ENCODE measurements at places on chromosomes 12 and 14.

DNA sequence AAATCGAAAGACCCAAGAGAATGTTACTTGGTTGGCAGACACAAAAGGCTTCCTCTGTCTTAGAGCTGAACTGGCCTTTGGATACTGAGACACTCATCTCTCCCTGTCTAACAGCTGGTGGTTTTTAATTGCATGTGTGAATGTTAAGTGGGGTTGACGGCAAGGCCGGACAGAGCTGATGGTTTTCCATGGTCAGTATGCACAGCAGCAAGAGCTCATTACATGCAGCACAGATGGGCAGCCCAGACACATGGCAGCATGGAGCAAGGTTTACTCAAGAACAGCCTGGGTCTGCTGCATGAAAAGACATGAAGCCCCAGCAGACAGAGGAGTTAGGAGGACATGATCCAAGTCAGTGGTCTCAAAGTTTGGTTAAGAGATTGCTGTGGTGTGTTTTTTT lies 27.8 kb upstream of the CACNA2D4 start:
- no peak for DNase-seq

GRCh38 chr12:85138833-85139232 lies 102.7 kb downstream of the LRRIQ1 start:
- no peak for DNase-seq

GRCh38 chr12:121579981-121580868 lies 598 bp downstream of the KDM2B start:
- DNase-seq = peak; percentile 67

GRCh38 chr12:55619354-55620138 lies 17.1 kb upstream of the OR10P1 start:
- peak; percentile 32 for DNase-seq

GRCh38 chr14:69259527-69260189 lies at the start of gene GALNT16:
TSS of gene GALNT16 (plus strand) at chr14:69260158. CDS start at chr14:69260291, 133 bp downstream.
- peak; percentile 75 for DNase-seq

- DNase-seq = no peak
These were observed 3.5 kb downstream of the TGFB3 start for GRCh38 chr14:75978249-75978731.

GRCh38 chr12:116703214-116703795 lies 34.6 kb downstream of the SPRING1 start:
- peak; percentile 49 for DNase-seq

DNA sequence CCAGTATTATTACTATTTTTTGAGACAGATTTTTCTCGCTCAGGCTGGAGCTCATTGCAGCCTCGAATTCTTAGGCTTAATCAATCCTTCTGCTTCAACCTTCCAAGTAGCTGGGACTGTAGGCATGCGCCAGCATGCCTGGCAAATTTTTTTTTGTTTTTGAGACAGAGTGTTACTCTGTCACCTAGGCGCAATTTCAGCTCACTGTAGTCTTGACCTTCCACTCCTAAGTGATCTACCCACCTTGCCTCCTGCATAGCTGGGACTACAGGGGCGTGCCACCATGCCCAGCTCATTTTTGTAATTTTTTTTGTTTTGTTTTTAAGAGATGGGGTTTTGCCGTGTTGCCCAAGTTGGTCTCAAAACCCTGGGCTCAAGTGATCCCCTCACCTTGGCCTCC lies 15.2 kb downstream of the ERC1 start:
- DNase-seq = no peak

DNA sequence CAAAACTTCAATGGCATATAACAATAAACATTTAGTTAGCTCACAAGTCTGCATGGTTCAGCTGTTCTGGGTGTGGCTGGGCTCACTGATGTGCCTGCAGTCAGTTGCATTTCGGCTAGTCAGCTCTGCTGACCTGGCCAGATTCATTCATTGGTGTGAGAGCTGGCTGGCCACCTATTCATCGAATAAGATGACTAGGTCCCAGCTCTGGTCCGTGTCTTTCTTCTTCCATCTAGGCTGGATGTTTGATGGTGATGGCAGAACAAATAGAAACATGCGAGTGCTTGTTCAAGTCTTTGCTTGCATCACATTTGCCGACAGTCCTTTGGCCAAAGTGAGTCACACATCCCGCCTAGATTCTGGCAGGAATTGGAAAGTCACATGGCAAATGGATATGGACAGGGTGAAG lies 203.3 kb upstream of the CRY1 start:
- no peak for DNase-seq

DNA sequence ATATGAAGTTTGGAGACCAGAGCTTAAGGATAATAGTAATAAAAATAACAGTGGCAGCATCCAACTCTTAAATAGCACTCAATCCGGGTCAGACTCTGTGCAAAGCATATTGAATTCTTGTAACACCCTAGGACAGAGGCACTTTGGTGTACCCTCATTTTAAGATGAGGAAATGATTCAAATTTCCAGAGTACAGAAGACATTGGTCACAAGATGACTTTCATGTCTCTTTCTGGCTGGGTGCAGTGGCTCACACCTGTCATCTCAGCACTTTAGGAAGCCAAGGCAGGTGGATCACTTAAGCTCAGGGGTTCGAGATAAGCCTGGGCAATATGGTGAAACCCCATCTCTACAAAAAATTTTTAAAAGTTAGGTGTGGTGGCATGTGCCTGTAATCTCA lies 235.8 kb downstream of the SLC15A4 start:
- DNase-seq = no peak

DNA sequence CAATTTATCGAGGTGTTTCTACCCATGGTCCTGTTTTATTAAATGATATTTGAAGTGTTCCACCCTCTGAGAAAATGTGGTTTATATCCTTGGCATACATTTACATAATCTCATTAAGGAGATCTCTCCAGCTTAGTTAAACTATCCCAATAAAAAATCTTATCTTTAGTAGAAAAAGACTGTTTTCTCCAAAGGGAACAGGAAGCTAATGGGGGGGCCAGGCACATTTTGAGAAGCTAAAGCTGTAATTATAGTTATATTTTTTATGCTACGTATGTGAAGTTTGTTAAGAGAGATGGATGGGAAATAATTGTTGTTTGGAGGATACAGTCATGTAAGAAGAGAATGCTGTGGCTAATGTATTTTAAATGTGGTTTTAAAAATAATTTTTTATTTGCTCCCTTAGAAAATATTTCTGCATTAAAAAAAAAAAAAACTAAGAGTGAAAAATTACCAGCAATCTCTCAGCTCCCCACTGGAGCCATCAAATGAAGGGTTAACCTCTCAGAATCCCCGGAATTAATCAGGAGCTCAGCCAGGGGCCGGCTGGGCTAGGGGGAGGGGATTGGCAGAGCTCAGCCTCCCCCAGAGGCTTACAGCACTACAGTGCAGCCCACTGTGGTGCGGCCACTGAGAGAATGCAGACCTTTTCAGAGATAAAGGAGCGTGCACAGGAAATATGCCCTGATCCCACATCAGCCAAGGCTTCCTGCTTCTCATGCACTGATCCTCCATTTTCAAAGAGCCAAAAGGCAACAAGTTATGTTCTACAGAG lies 185.8 kb downstream of the EGLN3 start:
- DNase-seq = no peak

DNA sequence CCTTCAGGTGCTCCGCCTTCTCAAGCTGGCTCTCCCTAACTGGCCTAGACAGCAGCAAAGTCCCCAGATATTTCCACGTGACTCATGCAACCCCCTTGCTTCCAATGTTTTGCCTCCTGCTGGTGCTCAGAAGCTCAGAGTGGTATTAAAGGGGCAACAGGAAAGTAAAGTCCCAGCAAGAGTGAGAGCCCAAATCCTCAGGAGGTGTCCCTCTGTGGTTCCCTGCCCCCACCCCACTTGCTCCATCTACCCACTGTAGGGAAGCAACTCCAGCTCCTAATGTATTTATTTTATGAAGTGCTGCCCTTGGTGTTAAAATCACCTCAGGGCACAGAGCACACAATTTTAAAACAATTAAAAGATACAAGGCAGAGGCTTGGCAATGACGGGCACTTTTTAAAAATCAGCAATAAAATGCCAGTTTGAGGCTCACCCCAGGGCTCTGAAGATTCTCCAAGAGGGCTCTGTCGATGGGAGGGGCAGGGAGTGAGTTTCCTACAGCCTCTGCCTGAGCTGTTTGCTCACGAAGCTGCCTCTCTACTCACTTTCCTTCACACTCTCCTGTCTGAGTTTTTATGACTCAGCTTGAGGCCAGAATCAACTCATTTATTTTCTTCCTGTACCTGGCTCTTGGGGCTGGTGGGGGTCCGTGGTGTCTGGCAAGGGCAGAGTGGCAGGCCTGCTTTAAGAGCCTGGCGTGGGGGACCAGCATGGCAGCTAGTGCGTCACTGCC lies 81.9 kb upstream of the MAX start:
- no peak for DNase-seq

DNA sequence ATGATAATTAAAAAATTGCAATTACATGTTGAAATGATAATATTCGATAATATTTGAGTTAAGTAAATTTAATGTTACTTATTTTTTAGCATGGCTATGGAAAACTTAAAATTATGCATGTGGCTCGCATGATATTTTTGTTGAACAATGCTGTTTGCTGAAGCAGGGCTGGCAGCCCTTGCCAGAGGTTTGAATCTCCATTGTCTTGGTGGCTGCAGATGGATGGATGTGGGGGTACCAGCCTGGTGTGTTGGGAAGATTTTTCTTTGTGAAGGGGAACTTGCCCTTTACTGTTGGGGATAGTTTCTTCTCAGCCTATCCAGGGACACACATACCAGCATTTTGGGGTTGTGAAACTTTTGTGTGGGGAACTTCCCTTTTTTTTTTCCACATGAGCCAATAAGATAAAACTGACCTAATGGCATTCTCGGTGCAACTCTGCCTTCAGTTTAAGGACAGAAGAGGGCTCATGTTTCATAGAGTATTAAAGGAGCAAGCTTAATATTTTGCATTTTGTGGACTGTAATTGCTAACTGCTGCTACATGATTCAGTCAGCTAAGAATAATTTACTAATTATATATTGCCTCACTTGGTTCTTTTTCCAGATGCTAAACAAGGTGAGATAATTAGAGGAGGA lies 8.8 kb downstream of the RASSF3 start:
- no peak for DNase-seq

DNA sequence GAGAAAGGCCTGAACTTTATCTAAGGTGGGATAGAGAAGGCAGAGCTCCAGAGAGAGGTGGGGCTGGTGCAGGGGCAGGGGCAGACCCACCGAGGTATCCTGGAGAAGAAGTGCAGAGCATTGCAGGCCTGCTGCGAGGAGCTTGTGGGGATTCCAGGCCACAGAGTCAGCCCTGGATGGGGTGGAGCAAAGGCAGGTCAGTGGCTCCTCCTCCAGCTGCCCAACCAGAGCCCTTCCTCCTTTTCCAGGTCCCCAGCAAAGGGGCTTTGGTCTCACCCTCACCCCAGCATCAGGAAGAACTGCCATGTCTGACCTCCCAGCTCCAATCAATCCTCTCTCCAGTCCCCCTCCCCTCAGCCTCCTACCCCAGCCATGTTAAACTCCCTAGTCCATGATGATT lies 19.8 kb upstream of the ZNF740 start:
- DNase-seq = no peak

GRCh38 chr14:100065111-100065871 lies at the start of gene EVL:
TSS of gene EVL (plus strand) at chr14:100065422. CDS start at chr14:100065501, 79 bp downstream.
- no peak for DNase-seq

GRCh38 chr12:40194846-40195245 lies 30.0 kb upstream of the LRRK2 start:
- no peak for DNase-seq

DNA sequence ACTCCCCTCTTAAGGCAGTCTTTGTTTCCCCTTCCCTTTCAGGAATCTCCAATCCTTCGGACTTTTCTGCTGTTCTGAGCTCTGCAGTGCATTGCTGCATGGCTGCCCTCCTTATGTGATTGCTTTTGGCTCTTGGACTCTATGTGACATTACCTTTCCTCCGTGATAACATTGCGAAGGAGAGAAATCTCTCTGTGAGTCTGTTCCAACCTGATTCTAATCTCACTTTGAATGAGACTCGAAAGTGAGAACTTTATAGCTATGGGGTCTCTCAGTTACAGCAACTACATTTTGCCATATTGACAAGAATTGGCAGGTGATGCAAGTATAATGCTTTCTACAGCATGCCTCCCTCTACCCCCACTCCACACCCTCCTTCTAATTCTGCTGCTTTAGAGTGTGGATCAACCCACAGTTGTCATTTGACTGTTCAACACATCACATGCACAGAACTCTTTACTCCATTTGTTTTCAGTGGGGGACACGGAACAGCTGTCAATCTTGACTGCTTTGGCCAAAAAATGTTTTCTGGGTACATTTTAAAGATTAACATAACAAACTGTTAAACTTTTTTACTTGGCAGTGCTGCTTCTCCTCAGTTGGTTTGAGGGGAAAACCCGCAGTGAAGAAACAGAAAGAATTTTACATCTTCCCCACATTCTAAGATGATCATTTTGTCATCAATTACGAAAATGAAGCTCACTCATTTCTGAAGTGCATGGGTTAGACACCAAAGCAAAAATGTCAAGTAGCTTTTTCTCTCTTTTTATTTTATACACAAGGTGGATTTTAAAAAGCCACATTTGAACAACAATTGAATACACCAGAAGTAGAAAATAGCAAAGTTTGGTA lies 125.5 kb upstream of the RMST start:
- DNase-seq = no peak

DNA sequence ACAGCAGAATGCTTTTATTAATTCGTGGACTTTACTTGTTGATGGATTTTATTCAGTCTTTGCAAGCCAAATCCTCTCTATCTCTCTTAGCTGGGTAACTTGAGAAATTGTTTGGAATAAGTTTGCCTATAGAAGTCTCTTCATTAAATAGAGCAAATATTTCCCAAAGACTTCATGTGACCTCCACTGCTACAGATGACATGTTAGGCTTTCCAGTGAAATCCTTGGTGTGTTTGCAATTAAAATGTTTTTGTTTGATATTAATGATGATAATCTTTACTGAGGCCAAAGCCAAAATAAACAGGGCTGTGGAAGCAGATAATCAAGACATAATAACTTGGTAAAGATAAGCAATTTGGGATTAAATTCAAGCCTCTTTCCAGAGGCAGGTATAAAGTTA lies 4.4 kb downstream of the MYF6 start:
- DNase-seq = no peak

DNA sequence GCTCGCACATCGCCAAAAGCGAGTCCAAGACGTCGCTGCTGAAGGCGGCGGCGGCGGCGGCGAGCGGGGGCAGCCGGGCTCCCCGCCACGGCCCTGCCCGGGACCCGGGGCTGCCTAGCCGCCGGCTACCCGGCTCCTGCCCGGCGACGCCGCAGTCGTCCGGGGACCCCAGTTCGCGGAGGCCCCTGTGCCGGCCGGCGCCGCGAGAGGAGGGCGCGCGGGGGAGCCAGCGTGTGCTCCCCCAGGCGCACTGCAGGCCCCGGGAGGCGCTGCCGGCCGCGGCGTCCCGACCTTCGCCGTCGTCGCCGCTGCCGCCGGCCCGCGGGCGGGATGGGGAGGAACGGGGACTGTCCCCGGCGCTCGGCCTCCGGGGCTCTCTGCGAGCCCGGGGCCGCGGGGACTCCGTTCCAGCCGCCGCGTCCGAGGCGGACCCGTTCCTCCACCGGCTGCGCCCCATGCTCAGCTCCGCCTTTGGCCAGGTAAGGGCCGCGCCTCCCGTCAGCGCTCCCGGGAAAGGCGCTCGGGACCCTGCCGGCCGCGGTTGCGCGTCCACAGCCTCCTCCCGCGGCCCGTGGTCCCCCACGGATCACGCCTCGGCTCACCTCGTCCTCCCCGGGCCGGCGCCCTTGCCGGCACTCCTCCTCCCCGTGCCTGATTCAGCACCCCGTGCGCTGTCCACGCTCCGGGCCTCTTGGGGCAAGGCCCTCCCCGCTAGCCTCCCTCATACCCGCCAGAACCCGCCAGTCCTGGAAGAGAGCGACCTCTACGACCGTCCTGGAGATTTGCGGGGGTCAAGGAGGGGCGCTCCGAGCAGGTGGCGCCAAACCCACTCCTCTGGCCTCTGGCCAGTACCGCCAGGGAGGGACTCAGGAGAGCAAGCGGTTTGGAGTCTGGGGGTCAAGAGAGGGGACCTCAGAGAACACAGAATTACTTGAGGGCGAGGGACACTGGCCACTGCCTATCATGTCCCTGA lies 721 bp downstream of the CABP1 start:
- DNase-seq = no peak
